Stimulated activated naive CD4-positive, alpha-beta T cell (primary cell): ENCODE measurements at places on chromosomes 4 and X.

DNA sequence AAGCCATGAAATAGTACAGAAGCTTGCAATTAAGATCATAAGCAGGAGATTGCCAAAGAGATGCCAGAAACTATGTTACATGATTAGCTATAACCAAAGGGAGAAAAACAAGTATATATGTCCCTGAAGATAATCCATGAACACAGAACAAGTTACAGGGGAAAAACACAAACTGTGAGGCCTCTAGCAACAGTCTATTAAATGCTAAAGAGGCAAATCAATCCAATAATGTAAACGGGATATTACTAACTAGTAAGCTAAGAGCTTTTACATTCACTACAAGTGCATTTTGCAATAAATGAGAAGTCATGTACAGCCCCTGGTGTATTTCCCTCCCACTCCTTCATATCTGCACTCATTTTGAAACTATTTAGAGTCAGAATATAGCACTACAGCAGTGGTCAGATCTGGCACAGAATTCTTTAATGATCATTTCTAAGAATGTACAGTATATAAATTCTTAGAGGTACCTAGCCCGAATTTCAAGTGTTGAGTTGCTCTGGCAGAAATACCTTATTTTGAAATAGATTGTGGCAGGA is 449.8 kb upstream of the SMIM31 start:
- no peak for DNase-seq

- DNase-seq, result no peak
Measured at GRCh38 chrX:9538544-9539045, 73.7 kb downstream of the TBL1X start.

DNA sequence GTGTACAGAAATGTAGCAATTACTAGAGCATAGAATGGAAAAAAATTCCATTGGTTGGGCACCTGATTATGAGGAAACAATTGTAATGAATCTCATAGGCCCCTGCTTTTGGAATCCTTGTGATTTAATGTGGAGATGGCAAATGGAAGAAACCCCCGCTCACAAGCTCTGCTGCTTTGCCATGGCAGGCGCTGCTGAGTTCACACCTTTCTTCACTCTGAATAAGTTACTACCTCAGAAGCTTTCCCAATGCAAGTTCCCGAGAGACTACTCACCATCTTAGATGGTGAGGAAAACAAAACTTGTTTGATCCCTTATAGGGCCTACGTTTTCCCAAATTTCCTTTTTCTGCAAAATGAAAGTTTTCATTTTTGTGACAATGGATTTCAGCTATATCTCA is 266.6 kb upstream of the TAPT1 start:
- no peak for DNase-seq

GRCh38 chr4:3037957-3038461 is 36.3 kb downstream of the HTT-AS start:
- peak; percentile 2 for DNase-seq

DNA sequence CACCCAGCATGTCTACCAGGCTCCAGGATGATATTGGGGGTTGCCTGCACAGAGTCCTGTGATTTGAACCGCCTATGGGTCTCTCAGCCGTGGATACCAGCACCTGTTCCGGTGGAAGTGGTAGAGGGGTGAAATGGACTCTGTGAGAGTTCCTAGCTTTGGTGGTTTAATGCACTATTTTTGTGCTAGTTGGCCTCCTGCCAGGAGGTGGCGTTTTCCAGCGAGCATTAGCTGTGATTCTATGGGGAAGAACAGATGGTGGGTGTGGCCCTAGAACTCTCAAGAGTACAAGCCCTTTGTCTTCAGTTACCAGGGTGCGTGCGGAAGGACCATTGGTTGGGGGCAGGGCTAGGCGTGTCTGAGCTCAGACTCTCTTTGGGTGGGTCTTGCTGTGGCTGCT is 316.9 kb upstream of the AMOT start:
- no peak for DNase-seq

DNA sequence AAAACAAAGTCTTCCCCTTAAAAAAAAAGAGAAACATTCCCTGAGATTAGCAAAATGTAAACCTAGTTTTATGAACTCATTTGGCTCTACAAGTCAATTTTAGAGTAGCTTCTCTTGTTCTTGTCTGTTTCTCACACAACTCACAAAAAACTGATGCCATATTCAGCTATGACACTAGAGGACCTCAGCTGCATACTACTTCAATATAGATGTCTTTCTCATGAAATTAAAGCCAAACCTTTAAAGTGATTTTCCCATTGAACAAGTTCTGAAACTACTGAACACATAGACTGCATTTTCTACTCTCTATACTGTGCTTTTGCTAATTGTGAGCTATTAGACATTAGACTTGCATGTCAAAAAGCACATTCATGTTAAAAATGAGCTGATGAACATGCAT is 49.8 kb downstream of the TBCK start:
- DNase-seq, result no peak

DNA sequence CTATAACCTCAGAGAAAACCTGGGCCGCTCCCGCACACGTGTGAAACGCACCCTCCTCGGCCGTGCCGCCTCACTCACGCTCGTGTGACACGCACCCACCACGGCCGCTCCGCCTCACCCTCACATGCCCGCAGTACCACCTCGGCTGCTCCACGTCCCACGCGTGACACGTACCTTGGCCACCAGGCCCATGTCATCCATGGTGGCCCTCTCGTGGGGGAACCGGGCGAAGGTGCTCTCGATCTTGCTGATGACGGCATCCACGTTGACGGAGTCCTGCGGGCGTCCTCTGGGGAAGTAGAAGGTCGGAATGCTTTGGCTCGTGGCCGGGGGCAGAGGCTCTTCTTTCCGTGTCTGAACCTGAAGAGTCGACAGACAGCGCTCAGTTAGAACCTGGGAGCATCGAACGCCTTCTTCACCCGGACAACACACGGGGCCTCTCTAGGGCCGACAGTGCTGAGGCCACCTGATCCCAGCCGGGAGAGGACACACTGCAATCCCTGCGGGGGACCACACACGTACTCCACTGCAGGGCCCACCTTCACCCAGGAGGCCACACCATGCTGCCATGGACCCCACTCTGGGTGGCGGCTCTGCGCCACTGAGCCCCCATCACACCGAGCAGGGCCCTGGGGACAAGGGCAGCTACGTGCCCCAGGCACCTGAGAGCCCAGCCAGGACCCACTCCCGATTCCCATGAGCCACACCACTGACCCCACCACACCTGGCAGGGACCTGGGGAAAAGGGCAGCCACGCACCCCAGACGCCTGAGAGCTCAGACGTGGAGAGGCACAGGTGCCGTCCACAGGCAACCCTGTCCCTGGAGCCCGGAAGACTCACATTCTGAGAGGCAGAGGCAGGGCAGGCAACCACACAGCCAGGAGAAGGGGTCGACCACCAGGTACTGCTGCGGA is 25.2 kb downstream of the PPP2R3B start:
- DNase-seq, result no peak

DNA sequence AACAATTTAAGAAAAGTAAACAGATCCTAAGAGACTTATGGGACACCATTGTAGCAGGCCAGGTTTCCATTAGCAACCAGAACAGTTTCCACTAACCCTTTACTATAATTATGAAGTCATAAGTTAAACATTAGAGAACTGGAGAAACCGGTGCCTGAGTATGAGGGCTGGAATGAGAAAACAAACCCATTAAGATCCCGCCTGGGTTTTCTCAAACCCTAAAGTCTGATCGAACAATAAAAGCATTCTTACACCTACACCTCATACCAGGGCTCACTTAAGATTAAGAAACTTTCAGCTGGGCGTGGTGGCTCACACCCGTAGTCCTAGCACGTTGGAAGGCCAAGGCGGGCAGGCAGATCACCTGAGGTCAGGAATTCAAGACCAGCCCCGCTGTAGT is 13.7 kb upstream of the DHX15 start:
- DNase-seq, result no peak

- no peak for DNase-seq
Measured at GRCh38 chr4:183746305-183747229, 87.5 kb downstream of the TRAPPC11 start.

GRCh38 chr4:2304321-2304876 is 42.5 kb upstream of the MXD4 start:
- no peak for DNase-seq

GRCh38 chr4:188245651-188246050 is 106.4 kb downstream of the TRIML1 start:
- DNase-seq, result no peak

- no peak for DNase-seq
Measured at GRCh38 chrX:23389196-23389792, 54.6 kb downstream of the PTCHD1 start.

DNA sequence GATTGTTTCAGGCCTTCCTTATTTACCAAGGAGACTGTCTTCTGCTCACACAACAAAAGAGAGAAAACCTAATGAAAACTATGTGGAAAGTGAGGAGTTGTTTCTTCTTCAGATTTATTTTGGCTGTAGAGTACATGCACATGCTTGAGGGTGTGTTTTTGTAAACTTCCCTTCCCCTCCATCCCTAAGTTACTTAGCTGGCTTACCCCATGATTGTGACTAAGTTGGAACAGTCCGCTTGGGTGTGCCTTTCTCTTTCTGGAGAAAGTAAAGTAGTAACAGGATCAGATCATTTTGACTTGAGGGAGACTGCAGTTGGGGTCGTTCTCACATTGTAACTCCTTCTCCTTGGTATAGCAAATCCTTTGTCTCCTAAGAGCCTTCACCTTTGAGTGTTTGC is 155.9 kb downstream of the RTL9 start:
- no peak for DNase-seq

- no peak for DNase-seq
Measured at GRCh38 chr4:820230-821172, 5.4 kb downstream of the CPLX1 start.

GRCh38 chrX:17818726-17819125 is 42.4 kb downstream of the RAI2 start:
- no peak for DNase-seq

GRCh38 chrX:135287266-135287823 is 21.9 kb upstream of the ETDC start:
- no peak for DNase-seq

GRCh38 chr4:1668488-1668840 is 15.6 kb downstream of the FAM53A start:
- DNase-seq, result no peak

DNA sequence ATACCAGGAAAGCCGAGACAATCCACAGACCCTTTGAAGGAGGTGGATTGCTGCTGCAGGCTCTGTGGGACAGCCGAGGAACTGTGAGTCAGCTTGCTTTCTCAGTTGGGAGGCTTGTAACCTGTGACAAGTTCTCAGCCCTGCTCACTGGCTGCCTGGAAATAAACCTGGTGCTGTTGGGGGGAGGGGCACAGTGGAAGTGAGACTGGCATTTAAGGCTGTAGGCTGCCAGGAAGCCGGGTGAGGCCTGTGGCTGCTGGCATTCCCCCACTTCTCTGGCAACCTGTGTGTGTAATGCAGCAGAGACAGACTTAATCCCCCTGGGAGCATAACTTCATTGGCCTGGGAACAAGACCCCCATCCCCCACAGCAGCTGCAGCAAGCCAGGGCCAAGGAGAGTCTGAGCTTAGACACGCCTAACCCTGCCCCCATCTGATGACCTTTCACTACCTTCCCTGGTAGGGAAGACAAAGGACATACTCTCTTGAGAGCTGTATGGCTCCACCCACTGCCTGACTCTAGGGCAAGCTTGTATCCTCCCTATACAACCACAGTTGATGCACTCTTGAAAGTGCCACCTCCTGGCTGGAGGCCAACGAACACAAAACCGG is 64.1 kb downstream of the ALPK1 start:
- DNase-seq, result no peak

- DNase-seq, result no peak
Measured at GRCh38 chr4:13907255-13907751, 279.8 kb upstream of the BOD1L1 start.

- no peak for DNase-seq
Measured at GRCh38 chr4:80685214-80685613, 345.3 kb upstream of the BMP3 start.

- no peak for DNase-seq
Measured at GRCh38 chrX:16444353-16444752, 205.6 kb upstream of the S100G start.

GRCh38 chr4:75037252-75037651 is 104.3 kb downstream of the PARM1 start:
- DNase-seq, result no peak

DNA sequence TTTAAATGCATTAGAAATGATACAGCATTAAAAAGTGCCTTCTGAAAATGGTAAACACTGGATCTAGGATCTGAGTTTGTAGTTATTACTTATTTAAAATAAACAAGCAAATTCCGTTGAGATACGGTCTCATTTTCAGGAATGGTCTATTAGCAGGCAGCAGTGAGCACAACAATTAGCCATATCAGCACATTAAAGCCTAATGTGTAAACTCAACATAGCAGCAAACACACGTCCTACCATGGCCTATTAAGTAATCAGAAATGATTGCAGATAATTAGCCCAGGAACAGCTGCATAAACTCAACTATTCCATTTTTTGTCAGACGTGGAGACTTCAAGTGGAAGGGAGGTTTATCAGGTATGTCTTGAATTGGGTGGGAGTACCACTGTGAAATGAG is 61.8 kb downstream of the NEIL3 start:
- DNase-seq, result no peak

DNA sequence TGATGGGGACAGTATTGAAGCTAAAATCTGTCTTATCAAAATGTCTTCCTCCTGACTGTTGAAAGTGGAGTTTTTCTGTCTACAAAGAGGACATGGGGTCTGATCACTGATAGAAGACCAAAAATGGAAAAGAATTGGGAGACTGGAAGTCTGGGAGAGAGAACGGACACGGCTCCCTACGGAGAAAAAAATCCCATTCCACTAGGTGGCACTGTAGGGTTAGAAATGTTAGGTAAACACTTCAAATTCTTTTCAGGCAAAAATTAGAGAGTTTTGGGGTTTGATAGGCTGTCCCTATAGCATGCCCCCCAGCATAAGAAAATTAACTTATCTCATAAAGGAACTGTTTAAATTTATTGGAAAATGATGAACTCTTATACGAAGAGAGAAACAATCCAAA is 200.5 kb downstream of the FAM133A start:
- DNase-seq, result no peak

DNA sequence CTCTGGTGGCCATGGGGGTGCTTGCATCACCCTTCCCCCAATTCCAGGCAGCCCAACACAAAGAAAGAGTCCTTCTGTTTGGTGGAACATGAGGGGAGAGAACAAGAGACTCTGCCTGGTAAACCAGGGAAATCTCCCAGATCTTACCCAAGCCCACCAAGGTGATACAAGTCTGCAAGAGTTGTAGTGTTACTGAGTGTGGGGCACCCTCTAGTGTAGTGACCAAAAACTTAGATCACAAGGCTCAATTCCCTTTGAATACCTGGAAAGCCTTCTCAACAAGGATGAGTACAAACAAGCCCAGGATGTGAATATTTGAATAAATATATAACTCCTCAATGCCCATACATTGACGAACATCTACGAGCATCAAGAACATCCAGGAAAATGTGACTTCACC is 64.7 kb downstream of the IL13RA2 start:
- DNase-seq, result no peak

- DNase-seq, result no peak
Measured at GRCh38 chr4:156999175-156999517, 27.5 kb upstream of the PDGFC start.

GRCh38 chrX:121308276-121308805 is 260.9 kb downstream of the GLUD2 start:
- no peak for DNase-seq

DNA sequence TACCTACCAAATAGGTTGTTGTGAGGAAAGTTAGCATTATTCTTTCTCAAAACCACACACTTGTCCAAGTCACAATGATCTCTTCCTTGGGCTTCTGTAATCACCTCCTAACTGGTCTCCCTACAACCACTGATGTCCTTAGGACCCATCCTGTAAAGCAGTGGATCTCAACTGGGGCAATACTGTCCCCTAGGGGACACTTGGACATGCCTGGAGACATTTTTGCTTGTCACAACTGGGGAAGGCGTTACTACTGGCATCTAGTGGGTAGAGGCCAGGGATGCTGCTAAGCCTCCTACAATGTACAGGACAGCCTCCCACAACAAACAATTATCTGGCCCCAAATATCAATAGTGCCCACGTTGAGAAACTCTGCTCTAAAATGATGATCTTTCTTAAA is 118.7 kb upstream of the AP1S2 start:
- no peak for DNase-seq
